ENCODE measurements at places on chromosomes 12 and 14. TPM values are rescaled to one million over a fixed set of nuclear protein-coding genes. Genes with fewer than 3 reads are reported as not detected.

- DNase-seq: no peak
Measured at GRCh38 chr12:44875954-44876543, at the start of gene NELL2. NELL2 (minus strand) TSS chr12:44876315; CDS start chr12:44875869, 446 bp downstream.

DNA sequence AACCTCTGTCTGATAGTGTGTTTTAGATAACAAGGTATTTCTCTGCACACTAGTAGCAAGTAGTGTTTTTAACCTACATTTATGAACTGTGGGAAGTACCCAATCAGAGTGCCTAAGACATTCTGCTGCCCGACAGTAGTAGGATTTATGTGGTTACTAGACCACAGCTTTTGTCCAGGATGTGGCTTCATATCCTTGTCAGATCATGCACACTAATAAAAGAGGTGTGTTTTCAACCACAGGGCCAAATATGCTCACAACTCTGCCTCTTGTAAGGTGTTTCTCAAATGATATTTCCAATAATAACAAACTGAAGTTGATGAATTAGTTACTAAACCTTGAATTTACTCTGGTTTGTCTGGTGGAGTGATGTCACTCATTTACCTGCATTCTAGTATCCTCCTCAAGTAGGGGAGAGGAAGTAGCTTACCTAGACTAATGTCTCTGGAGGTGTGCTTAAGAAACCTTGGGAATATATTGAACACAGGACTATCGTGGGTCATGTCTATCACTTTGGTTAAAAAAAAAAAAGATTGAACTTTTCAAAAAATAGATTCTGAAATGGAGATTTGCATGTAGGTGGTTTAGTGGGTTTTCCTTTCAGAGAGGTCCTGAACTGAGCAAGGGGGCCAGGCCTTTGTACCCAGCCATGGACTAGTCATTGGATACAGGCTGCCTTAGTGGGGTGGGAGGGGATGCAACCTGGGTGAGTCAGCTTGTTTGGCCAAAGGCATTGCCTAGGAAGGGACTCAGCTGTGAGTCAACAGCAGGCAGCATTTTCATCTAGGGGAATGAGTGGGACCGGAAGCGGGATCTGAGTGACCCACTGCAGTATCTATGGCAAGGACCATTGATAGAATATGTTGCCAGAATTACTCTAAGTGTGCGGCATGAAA, 14.1 kb downstream of the FBXW8 start:
- DNase-seq: no peak

The FLVCR2 gene
- total RNA-seq: 2.5 TPM

The ADAM21 gene
- 0.26 TPM for total RNA-seq

The KLRK1 gene
- 1.8 TPM for total RNA-seq

The CELA1 gene
- not detected for total RNA-seq
